ENCODE measurements at places on chromosomes 1 and 21. TPM values are rescaled to one million over a fixed set of nuclear protein-coding genes. Genes with fewer than 3 reads are reported as not detected.

Gene OR2L2
- not detected for total RNA-seq

Gene PRSS38
- total RNA-seq, result not detected

Gene ERG
- total RNA-seq, result 55.8 TPM

Gene ARTN
- 0.09 TPM for total RNA-seq

Gene CELSR2
- total RNA-seq, result 2.1 TPM

Gene PER3
- 0.90 TPM for total RNA-seq

Gene LRP8
- total RNA-seq, result 18.5 TPM

Gene DENND2D
- 1.1 TPM for total RNA-seq

All from endothelial cell of coronary artery (primary cell).